T-helper 1 cell (primary cell): ENCODE measurements at places on chromosomes 6 and 20.

GRCh38 chr6:108142240-108142639 is 23.6 kb upstream of the NR2E1 start:
- DNase-seq: no peak

GRCh38 chr6:31489086-31489485 is 8.9 kb upstream of the MICB start:
- no peak for DNase-seq

GRCh38 chr6:153989989-153990388 is 49.1 kb upstream of the OPRM1 start:
- no peak for DNase-seq

- no peak for DNase-seq
Observed at GRCh38 chr6:35503534-35503933, 6.7 kb upstream of the TEAD3 start.

DNA sequence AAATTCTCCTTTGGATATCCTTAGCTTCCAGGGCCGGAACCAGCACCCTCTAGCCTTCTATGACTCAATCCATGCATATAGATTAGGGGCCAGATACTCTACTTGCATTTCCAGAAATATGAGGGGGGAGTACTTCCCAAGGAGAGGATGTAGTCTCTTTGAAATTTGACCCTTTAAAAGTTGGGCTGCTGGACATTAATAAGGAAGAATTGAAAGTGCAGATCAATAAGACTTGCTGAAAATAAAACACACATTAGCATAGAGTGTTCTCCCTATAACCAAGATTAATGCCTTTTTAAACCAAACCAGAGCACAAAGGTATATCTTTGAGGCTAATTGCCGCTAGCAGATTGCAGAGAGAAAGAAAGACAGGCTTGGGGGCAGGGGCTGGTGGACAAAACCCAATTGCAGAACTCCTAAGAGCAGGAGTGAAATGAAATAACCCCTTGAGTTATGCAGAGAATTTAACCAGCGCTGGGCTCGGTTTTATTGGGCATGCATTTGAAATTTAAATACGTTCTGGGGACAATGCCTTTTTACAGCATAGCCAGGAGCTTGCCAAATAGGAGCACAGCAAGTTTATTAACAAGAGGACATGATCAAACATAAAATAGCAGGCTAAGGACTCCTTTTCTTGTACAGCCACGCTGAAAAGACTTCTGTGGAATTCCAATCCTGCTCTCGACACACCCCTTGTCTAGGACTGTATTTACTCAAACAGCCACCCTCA is 108.2 kb upstream of the SALL4 start:
- DNase-seq: no peak

DNA sequence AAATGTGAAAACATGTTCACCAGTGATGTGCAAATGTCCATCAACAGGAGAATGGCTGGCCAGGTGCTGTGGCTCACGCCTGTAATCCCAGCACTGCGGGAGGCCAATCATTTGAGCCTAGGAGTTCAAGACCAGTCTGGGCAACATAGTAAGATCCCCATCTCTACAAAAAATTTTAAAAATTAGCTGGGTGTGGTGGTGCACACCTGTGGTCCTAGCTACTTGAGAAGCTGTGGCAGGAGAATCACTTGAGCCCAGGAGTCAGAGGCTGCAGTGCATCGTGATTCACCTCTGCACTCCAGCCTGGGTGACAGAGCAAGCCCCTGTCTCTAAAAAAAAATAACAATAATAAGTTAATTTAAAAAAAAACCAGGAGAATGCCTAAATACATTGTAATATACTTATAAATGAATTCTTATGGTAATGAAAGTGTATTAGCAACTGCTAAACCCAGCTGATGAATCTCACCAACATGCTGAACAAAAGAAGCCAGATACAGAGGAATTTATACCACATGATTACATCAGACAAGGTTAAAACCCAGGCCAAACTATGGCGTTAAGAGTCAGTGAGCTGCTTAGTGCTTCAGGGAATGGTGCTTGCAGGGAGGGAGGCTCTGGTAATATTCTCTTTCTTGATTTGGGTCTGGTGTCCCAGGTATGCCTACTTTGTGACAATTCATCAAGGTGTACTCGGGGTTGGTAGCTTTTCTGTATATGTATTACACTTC is 36.4 kb downstream of the RPP40 start:
- no peak for DNase-seq

DNA sequence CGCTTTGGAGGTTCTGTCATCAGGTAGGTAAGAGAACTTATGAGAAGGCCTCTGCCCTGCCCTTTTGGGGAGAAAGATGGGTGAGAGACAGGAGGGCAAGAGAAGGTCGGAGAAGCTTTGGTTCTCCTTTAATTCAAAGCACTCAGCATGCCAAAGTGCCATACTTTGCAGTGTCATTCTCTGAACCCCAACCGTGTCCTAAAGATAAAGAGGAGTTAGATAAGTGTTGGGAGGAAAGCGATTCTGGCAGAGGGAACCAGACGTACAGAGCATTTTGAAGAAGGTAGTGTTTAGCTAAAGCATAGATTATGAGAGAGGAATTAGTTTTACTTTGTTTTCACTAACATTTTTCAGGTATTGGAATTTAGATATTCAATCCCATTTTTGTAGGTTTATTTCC is 40.3 kb downstream of the NKAIN2 start:
- DNase-seq: no peak

- DNase-seq: no peak
Observed at GRCh38 chr6:88441346-88441745, 275.2 kb upstream of the CNR1 start.

DNA sequence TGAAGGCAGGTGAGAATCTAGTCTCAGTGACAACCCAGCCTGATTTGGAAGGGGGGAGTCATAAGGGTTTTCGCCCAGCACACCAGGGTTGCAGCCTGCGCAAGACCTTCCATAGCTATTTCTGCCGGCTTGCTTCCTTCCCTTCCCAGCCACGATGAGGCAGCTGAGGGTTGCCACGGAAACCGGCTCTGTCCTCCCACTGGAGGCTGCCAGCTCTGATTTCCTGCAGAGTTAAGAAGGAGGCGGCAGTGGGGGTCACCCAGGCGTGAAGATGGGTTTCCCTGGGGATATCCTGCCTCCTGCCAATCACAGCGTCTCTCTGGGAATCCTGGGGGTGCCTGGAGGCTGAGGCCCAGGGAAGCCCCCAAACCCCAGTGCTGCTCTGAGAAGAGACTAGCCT is 23.1 kb upstream of the KCNB1 start:
- no peak for DNase-seq

DNA sequence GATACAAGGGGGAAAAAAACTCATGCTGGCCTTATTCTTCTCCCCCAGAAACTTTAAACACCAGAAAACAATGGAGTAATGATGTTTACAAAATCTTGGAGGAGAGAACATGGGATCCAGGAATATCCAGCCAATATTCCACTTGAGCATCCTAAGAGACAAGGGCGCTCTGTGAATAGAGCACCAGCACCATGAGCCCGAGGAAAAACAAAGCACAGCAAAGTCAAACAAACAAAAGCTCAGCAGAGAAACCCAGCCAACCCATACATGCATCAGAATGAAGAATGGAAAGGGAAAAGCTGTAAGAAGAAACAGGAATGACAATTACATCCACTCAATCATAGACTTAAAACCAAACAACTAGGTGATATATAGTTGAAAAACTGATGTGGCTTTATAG is 4.6 kb upstream of the NAA20 start:
- no peak for DNase-seq

DNA sequence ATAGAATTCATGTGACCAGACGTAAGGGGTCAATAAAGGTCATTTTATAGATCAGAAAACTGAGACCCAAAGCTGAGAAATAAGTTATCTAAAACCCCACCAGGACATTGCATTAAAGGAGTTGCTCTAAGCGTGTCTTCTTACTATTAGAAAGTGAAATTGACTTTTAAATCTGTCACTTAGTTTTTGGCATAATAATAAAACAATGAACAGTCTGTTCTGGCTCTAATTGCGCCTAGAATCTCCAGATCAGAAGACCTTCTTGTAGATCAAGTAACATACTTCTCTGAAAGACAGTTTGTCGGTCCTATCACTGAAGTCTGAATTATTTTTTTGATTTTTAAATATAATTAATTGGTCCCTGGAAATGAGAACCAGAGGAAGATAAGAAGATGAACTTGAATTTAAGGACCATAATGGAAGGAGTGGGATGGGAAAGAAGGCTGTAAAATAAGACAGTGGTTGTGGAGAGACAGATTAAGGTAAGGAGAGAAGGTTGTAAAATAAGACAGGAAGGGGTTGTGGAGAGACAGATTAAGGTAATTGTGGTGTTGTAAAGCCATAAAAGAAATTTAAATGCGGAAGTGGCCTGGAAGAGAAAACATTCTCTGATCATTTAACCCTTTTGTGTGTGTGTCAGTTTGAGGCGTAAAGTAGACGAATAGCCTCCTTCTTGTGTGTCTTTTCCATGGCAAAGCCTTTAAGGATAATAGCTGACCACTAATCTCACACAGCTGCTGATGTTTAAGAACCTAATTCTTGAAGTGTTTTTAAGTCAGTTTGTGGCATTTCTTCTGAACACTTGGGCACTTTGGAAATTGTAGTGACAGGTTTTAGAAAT is 20.1 kb downstream of the TOP1 start:
- DNase-seq: no peak

- DNase-seq: peak; percentile 56
Observed at GRCh38 chr6:166342349-166343149, at the start of gene SFT2D1. SFT2D1 (minus strand) TSS chr6:166342545; CDS start chr6:166342481, 64 bp downstream.

DNA sequence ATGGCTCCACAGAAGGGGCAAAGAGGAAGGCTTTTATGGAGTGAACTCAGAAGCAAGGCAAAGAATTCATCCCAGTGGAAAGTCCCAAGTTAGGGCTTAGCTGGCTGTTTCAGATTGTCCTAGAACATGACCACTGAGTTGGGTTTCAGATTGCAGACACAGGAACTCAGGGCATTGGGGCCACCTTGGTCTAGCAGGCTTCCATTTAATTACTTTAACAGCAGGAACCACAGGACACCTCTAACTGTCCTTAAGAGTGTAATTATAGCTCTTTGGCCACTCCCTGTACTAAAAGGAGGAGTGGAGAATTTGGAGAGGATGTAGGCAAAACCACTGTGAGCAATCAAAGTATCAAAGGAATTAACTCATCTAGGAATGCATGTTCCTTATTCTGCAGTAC is 150.6 kb upstream of the AGPAT4 start:
- DNase-seq: no peak

- no peak for DNase-seq
Observed at GRCh38 chr6:140105857-140106256, 731.4 kb upstream of the CITED2 start.

GRCh38 chr20:45080867-45081624 is 19.9 kb downstream of the KCNS1 start:
- DNase-seq: no peak

DNA sequence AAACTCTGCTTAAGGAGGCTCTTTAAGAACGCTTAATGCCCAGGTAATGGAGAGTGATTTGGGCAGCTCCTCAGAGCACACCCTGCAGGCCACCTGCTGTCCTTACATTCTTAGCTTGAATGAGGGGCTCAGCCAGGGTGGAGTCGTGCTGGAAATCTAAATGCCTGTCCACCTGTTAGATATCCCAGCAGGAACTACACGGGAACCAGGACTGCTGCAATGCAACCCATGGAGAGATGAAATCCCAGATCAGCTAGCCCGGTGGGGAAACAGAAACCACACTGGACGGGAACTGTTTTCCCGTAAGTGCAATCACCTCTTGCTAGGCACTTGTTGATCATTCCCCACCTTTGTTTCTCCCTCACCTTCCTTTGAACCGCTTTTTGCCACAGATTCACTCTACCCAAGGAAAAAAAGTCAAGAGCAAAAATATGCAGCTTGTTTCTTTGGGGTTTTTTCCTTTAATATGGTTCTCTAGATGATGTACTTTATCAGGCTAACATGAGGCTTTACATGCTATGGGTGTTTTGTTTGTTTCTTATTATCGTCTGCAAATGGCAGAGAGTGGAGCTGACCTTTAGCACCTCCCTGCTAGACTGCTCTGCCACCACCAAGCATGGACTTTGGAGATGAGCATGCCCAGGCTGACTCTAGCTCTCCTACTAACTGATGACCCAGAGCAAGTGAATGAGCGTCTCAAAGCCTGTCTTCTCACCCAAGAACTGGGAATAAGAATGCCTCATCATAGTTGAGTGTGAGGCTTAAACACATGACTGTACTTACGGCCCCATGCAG is 125.9 kb upstream of the TNFAIP3 start:
- no peak for DNase-seq

- DNase-seq: peak; percentile 15
Observed at GRCh38 chr6:136628996-136629395, 78.8 kb upstream of the MAP7 start.

GRCh38 chr6:160110586-160111123 is 11.0 kb upstream of the SLC22A1 start:
- no peak for DNase-seq

DNA sequence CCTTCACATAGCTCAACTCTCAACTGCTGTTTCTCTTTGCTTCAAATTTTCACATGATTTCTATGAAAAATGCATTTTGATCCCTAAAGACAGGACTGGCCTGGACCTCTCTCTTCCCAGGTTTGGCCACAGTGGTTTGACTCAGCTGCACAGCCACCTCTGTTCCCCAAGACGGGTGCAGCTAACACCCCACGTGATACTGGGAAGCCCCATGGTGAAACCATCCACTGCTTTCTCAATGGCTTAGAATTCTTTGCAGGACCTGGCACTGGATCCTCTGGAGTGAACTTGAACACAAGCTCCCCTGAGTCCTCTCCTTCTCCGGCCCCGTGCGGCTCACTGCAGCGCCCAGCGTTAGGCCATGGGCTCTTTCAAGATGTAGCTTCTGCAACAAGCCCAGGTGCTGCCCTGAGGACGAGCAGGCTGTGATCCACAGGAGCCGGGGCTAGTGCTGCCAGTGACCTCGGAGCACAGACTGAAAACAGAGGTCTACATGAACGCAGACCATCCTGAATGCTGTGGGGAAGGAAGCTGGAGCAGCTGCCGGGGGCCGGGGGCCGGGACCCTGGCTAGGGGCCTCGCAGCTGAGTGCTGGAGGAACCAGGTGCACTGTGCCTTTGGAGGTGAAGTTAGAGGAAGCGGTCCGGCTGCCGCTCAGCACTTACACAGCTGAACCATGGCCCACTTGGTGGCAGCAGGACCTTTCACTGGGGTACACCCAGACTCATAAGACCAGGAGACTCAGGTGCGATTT is 58.8 kb upstream of the MPC1 start:
- no peak for DNase-seq

DNA sequence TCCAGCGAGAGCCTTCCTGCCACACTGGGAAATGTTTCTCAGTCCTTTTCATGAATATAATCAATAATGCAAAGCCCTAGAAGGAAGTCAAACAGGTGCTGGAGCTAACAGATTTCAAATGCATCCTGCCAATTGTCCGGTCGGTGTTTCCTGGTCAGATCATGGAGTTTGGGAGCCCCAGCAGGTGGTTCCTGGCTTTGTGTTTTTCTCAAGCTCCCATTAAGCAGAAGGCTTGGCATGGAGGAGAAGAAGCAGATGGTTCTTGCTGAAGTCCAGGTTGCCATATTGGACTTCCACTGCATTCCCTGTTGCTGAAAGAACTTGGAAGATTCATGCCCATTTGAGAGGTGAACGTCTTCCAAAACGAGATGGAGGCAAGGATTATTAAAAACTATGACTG is 68.6 kb downstream of the GFOD1 start:
- DNase-seq: no peak

- DNase-seq: no peak
Observed at GRCh38 chr6:74534465-74535211, 671.2 kb downstream of the COL12A1 start.
